ENCODE measurements at places on chromosomes 2 and 18.

DNA sequence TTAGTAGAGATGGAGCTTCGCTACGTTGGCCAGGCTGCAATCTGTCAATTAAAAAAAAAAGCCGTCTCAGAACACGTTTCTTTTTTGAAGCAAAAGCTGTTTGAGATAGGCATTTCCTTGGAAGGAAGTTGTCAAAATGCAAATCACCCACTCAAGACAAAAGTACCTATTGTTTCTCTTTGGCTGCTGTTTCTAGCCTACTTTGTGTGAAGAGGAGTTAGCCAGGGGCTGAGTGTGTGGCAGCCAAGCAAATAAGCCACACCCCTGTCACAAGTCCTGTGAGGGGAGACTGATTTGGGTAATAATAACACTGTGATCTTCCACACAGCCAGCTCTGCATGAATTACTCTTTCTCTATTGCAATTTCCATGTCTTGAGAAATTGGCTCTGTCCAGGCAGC lies 47.4 kb upstream of the CDCA7 start:
- DNase-seq = no peak

DNA sequence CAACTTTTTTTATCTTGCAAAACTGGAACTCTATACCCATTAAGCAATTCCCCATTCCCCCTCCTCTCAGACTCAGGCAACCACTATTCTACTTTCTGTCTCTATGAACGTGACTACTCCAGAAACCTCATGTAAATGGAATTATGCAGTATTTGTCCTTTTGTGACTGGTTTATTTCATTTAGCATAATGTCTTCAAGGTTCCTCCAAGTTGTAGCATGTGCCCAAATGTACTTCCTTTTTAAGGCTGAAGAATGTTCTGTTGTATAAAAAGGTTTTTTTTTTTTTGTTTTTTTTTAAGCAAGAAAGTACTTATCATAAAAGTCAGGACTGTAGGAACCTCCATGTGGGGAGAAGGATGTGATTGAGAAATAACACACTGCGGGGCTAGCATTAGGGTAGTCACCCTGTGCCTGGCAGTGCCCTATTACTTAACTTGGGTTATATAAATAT lies 262.9 kb upstream of the FBXO11 start:
- DNase-seq = no peak

DNA sequence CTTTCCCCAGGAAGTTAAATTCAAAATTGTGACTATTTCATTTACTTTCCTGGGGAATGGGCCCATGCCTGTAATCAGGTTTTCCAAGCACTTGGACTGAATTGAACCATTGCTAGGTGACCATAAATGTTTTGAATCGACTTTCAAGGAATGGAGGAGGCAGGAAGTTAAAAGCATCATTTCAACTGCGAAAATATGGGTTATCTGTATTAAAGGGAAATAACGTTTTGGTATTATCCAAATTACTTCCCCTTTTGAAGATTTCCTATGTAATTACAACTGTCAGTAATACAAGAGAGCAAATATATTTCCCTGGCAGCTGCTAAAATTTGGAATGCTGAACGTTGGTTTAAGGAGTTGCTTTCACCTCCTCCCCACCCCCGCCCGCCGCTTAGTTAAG lies 19.0 kb downstream of the PNO1 start:
- DNase-seq = no peak

DNA sequence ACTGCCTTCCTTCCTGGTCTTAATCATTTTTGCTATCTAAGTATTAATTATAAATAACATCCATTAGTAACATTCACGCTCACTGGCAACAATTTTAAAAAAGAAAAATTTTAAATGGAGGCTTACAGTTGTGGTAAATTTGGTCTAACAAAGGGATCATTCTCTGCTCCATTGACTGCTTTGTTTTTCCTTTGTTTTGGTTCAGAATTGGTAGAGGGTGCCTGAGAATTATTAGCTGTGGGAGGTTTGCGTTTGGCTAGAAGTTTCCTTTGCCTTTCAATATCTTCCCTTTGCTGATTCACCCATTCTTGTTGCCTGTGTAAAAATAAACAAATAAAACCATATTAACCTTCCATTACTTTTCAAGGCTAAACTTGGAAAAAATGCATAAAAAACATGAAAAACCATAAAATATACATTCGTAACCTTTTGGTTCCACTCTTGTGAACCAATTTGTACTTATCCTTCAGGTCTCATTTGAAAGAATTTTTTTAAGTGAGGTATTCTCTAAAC lies 114.6 kb downstream of the TLK1 start:
- DNase-seq = no peak

DNA sequence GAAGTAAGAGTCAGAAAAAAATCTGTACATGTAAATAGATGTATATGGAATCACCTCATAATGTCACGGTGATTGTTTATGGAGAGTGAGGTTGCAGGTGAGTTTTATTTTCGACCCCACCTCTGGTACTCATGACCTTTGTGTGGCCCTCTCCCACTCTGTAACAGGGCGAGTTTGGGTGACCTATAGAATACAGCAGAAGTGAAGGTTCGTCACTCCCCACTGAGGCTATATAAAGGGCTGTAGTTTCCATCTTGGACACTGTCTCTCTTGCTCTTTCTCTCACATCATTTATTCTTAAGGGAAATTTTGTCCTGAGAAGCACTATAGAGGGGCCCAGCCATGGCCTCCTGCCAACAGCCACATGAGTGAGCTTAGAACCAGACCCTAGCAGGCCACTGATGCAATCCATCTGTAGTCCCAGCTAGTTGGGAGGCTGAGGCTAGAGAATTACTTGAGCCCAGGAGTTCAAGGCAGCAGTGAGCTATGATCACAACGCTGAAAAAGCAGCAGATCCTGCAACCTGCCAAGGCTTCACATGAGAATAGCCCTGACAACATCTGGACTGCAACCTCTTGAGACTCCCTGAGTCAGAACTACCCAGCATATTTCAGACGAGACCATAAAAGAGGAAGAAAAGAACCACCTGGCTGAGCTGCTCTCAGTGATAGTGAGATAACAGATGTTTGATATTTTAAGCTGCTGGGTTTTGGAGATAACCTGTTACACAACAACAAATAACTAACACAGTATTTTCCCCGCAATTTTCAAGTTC lies 74.3 kb upstream of the SLC1A4 start:
- DNase-seq = no peak

- no peak for DNase-seq
Observed at GRCh38 chr2:197969391-197969893, 165.0 kb downstream of the PLCL1 start.

- no peak for DNase-seq
Observed at GRCh38 chr2:56590611-56591010, 406.8 kb downstream of the CCDC85A start.

- no peak for DNase-seq
Observed at GRCh38 chr2:19757586-19757985, 144.2 kb downstream of the TTC32 start.

GRCh38 chr2:98419977-98420725 lies 24.5 kb upstream of the INPP4A start:
- DNase-seq = no peak

- DNase-seq = no peak
Observed at GRCh38 chr2:217081799-217082198, 221.9 kb upstream of the TNP1 start.

DNA sequence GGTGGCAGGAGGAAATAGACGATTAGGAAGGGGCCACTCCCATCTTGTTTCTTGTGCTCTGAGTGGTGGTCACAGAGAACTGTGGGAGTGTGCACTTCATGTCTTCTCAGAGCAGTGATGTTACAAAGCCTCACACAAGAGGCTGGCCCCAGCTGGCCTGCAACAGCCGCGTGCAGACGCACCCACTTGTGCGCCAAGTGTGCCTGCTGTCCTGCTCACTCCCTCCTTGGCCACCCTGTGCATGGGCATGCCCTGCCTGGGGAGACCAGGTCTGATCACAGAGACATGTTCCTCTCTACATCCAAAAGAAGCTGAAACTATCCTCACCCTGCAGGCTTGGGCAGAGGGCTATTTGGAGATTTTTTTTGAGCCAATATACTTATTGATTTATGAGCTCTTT lies 108.4 kb downstream of the MRO start:
- peak; percentile 99 for DNase-seq

GRCh38 chr2:205717999-205718398 lies 35.7 kb downstream of the NRP2 start:
- no peak for DNase-seq

- DNase-seq = no peak
Observed at GRCh38 chr18:52700116-52700515, 360.1 kb downstream of the DCC start.

DNA sequence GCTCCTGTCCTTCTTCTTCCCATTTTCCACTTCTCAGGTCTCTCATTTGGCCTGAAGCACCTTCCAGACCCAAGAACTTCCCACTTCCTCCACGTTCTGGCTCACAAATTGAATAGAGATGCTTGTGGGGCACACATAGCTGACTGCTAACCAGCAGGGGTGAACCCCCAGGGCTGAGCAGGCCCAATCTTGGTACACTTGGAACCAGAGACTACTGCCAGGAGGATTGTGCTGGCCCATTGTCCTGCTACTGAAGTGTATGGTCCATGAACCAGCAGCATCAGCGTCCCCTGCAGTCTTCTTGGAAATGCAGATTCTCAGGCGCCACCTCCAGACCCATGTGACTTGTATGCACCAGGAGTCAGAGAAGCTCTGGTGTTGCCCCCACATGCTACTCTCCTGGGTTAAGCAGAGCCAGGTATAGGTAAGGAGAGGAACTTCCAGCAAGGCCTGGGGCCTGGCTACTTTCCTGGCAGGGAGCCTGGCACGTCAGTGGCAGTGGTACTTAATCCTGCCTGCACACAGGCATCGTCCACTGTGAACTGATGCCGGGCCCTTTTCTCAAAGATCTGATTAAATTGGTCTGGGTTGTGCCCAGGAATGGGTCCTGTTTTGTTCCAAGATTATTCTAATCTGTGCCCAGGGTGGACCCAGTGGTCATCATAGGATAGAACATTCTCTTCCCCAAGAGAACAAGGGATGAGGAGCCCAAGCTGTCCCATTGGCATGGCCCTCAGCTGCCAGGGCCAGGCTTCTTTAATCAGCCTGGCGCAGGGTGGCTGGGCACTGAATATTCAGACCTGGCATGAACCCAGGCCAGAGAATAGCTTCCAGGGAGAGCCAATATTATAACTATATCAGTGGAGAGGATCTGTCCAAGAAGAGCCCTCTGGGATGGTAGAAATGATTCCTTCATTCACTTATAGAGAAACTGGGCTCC lies 248.7 kb downstream of the SOX11 start:
- DNase-seq = no peak

GRCh38 chr2:23586741-23587306 lies 201.8 kb downstream of the KLHL29 start:
- DNase-seq = peak; percentile 43

GRCh38 chr18:13377496-13377895 lies 158.9 kb downstream of the LDLRAD4 start:
- no peak for DNase-seq

DNA sequence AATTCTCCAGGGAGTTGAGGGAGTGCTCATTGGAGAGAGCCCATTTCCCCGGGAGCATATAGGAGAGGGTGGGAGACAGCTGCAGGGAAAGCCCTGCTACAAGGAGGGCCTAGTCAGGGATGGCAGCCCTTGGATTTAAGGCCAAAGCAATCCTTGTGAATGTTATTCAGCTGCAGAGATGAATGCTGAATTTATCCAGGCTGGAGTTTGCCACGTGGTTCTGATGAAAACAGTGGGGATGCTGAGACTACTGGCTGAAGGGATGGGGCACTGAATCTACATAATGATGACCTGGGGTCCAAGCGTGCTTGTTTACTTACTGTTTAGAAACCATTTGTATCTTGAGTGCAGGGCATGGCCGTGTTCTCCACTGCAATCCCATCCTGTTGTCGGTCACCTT lies 35.6 kb upstream of the RNF149 start:
- DNase-seq = no peak

GRCh38 chr18:43681661-43682060 lies 404.4 kb upstream of the SYT4 start:
- DNase-seq = no peak

GRCh38 chr18:21958707-21959450 lies 210.5 kb upstream of the GATA6 start:
- no peak for DNase-seq

- DNase-seq = peak; percentile 67
Observed at GRCh38 chr2:228446734-228447133, 265.2 kb upstream of the SPHKAP start.

DNA sequence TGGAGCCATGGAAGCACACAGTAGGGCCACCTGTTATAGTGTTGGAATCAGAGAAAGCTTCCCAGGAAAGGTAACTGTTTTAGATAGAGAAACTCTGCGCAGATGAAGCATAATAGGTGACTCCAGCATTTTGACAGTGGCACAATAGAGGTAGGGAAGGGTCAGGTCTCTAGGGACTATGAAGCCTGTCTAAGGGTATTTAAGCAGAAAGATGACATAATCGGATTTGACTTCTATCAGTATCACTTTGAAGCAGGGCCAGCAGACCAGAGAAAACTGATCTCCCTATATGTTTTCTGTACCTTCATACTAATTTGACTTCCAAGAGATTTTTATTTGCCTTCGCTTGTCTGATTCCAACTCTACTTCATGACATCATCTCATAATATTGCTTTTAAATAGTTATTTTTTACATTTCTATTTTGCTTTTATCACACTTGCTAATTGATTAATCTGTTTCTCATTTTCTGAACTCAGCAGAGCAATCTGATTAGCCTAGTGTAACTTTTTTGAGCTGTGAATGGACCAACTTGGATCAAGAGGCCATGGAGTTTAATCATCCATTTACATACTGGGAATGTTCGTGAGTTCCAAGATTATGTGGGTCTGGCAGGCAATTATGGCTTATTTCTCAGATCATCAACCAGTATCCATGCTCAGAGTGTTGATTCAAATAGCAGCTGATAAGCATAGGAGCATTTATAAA lies 8.4 kb upstream of the HIBCH start:
- no peak for DNase-seq

DNA sequence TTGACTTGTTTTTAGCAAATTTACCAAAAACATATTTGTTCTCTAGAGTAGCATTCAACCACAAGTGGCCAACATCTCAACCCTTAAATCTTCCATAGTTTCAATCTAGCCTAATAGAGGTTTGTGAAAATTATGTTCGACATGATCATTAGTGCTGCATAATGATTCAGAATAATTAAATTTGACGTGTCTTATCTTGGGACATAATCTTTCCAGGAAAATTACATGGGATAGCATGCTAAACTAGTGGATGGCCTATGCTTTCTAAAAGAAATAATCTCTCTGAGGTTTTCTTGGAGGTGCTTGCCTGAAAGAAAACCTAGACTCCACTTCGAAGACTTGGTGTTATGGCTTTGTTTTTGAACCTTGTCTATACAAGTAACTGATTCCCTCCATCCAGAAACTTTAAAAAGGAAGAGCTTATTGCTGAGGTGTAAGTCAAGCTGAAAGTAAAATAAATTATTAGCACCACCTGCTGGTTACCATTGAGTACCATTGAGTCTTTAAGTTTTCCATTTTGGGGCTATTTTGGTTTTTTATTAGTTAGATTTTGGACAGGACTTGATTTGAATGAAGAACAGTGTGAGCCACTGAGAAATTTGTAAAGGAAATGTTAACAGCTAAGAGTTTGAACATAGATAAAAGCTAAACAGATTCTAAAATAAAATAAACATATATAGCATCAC lies 32.7 kb downstream of the COX7A2L start:
- peak; percentile 10 for DNase-seq

DNA sequence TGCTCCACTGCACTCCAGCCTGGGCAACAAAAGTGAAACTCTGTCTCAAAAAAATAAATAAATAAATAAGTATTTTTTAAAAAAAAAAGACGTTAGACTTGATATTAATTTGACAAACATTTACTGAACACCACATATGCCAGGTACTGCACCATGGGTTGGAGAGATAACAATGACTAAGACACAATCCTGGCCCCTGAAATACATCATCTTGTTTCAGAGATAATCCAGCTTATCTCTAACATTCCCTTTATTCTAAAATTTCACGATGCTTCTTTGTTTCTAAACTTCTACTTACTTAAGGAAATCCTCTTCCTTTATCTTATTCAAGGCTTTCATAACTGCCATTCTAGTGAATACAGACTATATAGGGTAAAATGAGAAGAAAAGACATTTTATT lies 55.0 kb upstream of the PEX13 start:
- DNase-seq = no peak

Measured in NCI-H69 (cell line).